ENCODE measurements at places on chromosomes 5 and 9.
A peak's percentile ranks its signal among the peaks of the same experiment; 100 is the strongest.

DNA sequence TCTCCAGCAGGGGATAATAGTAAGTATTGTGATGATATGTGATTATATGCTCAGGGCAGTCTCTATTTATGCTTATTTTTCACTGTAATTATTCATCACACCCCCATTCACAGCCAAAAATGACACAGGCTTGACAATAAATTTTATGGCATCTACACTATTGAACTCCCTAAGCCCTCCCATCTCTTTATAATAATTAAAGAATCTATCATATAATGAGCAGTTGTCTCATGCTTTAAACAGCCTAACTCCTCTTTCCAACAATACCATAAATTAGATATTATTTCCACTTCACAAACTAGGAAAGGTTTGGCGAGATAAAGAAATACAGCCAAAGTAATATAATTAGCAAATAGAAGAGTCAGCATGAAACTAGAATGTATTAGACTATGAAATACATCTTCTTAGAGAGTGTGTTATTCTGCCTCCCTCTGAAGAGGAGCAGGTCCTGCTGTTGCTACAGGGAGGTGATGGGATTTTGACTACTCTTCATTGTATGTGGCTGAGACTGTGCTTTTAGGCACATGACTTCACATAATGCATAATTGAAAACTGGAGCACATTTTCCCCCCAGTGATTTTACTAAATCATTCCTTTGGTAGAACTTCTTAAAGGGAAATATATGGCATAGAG is 488.8 kb downstream of the HTR1A start:
- no peak for DNase-seq

- no peak for DNase-seq
Observed at GRCh38 chr5:56154732-56155484, 78.2 kb downstream of the ANKRD55 start.

DNA sequence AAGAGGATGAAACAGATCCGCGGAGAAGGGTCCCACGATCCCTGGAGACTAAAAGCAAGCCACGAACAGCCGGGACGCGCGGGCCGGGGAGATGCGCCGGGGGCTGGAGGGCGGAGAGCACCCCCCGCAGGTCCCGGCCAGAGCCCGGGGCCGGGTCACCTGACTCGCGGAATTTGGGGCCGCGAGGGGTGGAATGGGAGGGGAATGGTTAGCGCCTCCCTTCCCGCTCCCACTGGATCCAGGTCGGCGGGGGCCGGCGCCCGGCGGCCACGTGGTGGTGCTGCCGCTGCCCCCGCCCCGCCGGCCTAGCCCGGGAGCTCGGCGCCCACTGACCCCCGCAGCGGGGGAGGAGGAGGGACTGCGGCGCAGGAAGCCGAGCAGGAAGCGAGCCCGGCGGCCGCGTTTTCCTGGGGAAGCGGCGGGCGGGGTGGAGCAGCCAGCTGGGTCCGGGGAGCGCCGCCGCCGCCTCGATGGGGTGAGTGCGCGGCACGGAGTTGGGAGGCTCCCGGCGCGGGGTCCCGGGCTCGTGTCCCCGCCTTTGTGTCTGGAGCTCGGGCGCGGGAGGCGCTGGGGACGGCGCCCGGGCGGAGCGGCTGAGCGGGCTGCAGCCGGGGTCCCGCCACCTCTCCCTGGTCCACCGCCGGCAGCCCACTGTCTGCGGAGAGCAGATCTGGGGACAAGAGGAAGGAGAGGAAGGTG is at the start of gene RAI14:
Gene RAI14, plus strand, starts transcription at position 328 of the 699 bp plus-strand sequence. CDS start 30,592 bp downstream, outside the sequence.
- DNase-seq = peak; percentile 83

DNA sequence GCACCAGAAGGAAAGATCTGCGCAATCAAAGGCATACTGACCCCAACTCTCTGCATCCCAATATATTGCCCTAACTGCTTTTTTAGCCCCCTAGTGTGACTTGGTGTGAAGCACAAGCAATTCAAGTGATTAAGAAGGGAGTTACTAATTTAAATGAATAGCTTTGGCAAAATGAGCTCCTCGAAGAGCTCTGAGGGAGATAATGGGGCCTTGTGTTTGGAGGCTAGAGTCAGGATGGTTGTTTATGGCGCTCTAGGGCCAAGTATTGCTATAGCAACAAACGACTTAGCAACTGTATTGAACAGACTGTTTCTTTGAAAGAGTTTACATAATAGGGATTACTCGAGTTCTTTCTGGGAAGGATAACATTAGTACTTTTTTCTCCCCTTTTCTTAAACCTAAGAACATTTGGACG is 11.5 kb upstream of the C5orf58 start:
- DNase-seq = peak; percentile 82

GRCh38 chr9:122900791-122901190 is 4.4 kb downstream of the RC3H2 start:
- DNase-seq = no peak

DNA sequence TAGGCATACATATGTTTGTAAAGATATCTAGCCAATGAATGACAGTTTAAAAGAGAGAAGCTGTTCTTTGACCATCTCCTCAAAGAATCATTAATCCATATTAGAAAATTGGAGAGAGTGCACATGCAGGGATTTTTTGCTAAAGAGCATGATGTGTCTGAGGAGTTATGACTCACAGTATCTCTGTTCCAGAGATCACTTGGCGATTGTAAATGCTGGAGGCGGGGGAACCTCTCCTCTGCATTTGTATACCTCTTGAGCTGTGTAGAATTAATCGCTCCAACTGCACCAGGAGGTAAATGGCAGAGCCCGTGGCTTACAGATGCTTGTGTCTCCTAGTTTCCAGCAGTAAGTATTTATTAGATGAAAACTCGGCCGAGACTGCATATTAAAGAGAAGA is 3.6 kb upstream of the SPATA31D1 start:
- DNase-seq = no peak

DNA sequence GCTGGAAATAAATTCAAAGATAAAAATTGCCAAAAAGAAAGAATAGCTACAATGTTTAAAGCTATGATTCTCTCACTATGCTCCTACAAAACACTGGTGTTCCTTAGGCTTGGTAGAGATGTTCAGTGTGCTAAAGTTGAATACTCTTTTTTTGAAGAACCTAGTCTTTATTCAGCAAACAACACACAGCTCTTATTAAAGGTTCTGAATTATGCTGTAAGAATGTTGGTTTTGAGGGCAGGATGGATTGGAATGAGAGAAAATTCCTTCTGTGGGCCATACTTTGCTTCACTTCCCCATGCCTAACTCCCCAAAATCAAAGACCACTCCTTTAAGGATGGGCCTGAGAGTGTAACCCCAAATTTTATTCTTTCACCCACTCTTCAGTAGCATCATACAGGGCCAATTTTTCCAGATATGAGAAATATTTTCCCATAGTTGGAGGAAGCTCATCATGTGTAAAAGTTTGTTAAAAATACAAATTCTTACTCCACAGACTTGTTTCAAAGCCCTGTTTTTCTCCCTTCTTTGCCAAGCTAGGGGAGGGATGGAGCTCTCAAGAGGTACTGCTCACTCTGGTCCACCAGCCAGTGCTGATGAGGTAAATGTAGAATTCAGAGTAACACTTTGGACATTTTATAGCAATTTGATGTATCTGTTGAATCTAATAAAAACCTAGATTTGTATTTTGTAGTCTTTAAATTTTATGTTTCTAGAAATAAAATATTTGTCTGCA is 99.3 kb downstream of the GDNF start:
- DNase-seq = no peak

GRCh38 chr5:53950621-53951020 is 359.8 kb downstream of the ARL15 start:
- no peak for DNase-seq

- DNase-seq = no peak
Observed at GRCh38 chr9:2876726-2877125, 32.8 kb upstream of the PUM3 start.

GRCh38 chr5:58924306-58924705 is 341.4 kb downstream of the RAB3C start:
- DNase-seq = no peak

DNA sequence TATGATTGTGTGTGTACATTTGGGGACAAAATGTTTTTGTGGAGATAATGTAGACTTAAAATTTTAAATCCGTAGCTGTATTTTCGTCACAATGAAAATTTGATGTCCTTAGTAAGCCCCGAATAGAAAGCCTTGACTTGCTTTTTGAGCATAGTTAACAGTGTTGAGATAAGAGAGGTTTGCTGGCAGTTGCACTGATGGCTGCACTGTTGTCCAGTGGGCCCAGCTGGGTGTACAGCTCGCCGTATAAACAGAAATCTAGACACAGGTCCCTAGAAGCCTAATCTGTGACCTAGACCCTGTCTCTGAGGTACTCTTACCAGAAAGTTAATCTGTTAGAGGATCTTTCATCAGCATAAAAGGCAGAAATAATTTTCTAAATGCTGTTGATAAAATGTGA is 271.3 kb upstream of the DMRT1 start:
- DNase-seq = no peak

DNA sequence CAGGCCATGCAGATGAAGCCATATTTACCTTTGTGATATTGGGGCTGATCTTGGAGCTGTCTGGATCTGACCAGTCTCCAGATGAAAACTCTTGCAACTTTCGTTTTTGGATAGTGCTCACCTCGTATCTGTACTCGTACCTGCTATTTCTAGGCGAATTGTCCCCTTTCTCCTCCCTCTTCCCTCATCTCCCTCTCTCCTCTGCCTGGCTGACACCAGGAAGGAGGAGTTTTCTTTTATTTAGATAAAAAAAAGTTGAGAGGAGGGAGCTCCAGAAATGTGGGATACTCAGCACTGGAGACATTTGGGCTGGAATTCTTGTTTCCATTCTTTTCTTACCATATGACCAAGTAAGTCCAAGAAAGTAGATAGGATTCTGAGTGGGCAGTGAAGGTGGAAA is 54.6 kb upstream of the ABL1 start:
- no peak for DNase-seq

GRCh38 chr5:145246961-145247744 is 588.0 kb downstream of the PRELID2 start:
- no peak for DNase-seq

DNA sequence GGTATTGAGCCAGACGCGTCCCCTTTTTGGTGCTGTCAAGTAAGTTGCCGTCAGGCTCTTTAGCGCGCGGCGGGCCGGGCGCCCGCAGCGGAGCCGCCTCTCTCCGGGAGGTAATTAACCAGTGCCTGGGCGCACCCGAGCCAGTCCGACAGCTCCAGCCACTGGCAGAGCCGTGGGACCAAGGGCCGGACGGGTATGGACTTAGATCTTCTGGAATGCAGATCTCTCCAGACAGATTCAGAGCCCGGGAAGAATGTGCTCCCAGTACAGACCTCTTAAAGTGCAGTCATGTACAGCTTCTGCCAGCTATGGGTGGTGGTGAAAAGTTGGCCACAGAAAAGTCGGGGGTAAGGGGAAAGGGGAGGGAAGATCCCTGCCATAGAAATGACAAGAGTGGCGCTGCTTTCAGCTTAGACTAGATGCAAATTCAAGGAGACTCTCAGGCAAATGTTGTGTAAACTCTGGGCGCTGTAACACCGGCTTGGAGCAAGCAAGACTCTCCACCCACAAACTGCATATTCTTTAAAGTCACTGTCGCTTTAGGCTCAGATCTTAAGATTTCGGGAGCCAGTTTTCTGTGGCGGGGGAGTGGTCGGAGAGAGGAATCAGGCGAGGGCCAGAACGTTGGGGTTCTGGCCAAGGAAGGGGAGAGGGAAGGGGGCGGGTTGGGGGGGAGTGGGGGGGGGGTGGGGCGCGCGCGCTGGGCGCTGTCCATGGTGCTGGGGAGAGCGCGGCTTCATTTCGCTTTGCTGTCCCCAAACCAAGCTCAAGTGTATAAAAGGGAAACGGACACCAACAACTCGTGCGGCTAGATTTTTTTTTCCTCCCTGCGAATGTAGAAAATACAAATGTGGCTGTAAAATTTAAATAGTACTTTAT is 29.2 kb downstream of the NR2F1 start:
- peak; percentile 46 for DNase-seq

- DNase-seq = no peak
Observed at GRCh38 chr9:130998597-130999244, 10.3 kb upstream of the LAMC3 start.

DNA sequence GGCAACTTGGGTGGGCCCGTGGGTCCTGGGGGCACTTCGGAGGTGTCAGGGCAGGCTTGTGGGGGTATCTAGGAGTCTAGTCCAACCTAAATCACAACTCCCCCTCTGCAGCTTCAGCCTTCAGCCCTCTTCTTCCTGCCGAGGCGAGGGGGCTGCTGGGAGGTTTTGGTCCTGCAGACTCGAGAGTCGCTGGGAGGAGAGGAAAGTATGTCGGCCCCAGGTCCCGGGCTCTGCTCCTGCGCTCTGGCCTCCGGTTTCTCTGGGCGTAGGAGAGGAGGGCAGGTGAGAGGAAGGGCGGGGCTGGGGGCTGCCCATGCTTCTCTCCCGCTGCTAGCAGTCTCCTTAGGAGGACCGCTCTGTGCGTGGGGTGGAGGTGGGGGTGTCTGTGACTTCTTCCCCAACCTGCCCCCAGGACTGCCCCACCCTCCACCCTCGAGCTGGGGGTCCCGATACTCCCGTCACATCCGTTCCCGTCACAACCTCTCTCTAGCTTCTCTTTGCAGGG is 139.8 kb upstream of the COL5A1 start:
- no peak for DNase-seq

DNA sequence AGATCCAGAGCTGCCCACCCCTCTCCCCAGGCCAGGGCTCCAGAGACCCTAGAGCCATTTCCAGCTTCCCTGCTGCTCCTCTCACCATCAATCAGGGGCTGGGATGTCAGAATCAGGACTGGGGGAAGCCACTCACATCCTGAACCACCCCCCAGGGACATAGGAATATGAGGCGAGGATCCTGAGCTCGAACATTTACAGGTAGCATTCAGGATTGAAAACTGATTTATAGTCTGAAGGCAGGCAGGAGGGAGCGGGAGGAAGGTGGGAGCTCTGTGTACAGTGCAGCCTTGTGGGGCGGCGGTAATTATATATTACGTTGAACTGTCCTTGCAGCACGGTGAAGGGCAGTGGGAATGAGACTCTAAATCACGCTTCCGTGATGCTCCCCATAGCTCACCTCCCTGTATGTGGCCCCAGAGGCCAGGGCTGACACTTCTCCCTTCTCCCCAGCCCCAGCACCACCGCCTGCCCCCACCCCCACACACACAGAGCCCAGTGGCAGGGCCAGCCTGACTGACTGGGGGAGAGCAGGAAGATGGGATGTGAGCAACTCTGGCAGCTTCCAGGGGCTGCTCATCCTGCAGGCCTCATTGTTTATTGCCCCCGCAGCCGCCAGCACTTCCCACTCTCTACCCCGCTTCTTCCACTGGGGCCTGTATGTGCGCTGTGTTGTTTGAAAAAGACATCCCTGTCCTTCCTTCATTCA is 76.0 kb upstream of the HSPA9 start:
- DNase-seq = peak; percentile 23

GRCh38 chr9:4296217-4296616 is 3.7 kb downstream of the GLIS3 start:
- DNase-seq = no peak

GRCh38 chr5:38344891-38345290 is 86.5 kb downstream of the EGFLAM start:
- DNase-seq = no peak

DNA sequence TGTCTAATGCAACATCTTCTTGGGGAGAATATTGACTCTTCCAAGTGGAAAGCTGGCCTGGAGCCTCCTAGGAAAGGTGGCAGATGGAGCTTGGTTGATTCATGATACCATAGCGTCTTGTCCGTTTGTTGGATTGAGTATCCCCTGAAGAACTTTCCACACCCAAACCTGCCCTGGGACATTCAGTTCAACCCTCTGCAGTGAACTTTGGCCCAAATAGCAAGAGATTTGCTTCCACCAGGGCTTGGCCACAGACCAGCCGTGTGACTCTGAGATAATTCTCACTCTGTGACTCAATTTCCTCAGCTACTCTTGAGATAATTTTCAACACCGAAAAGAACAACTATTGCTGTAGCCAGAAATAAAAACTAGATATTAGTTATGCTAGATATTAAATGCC is 108.0 kb upstream of the RAD23B start:
- DNase-seq = no peak
